ENCODE measurements at places on chromosomes 3 and 15.

DNA sequence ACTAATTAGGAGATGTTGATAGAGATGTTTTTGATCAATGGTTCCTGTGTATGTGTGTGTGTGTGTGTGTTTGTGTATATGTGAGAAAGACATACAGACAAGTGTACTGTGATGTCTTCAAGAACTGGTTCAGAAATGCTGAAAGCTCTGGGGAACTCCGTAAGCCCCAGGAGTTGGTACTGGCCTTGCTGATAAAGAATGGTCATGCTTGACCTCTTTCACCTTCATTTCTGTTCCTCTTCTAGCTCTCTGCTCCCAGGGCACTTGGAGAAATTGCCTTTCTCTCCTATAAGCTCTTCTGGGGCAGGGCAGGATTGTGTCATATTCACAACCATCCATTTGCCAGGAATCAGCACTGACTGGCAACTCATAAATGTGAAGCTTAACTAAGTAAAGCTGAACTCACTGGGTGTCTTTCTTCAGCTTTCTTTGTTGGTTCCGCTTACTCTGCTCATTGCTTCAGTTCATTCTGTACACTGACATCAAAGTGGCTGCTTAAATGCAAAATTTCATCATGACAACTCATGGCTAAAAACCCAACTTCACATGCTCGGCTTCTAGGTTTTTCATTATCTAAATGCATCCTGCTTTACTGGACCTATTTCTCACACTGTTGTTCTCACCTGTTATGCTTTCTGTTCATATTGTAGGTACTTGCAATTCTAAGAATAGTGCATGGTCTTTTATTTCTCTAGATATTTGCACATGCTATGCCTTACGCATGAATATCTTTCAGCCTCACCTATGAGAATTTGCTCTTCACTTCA lies 162.1 kb upstream of the LYSMD4 start:
- DNase-seq = no peak

GRCh38 chr3:4528819-4529600 lies 35.9 kb downstream of the ITPR1 start:
- DNase-seq = no peak

DNA sequence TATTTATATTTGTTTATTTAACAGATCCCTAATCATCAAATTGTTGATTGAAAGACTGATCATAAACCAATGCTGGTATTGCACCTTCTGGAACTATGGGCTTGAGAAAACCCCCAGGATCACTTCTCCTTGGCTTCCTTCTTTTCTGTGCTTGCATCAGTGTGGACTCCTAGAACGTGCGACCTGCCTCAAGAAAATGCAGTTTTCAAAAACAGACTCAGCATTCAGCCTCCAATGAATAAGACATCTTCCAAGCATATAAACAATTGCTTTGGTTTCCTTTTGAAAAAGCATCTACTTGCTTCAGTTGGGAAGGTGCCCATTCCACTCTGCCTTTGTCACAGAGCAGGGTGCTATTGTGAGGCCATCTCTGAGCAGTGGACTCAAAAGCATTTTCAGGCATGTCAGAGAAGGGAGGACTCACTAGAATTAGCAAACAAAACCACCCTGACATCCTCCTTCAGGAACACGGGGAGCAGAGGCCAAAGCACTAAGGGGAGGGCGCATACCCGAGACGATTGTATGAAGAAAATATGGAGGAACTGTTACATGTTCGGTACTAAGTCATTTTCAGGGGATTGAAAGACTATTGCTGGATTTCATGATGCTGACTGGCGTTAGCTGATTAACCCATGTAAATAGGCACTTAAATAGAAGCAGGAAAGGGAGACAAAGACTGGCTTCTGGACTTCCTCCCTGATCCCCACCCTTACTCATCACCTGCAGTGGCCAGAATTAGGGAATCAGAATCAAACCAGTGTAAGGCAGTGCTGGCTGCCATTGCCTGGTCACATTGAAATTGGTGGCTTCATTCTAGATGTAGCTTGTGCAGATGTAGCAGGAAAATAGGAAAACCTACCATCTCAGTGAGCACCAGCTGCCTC lies 14.7 kb downstream of the THBS1 start:
- DNase-seq = no peak

- no peak for DNase-seq
Observed at GRCh38 chr3:72227486-72228070, 442.6 kb upstream of the PROK2 start.

DNA sequence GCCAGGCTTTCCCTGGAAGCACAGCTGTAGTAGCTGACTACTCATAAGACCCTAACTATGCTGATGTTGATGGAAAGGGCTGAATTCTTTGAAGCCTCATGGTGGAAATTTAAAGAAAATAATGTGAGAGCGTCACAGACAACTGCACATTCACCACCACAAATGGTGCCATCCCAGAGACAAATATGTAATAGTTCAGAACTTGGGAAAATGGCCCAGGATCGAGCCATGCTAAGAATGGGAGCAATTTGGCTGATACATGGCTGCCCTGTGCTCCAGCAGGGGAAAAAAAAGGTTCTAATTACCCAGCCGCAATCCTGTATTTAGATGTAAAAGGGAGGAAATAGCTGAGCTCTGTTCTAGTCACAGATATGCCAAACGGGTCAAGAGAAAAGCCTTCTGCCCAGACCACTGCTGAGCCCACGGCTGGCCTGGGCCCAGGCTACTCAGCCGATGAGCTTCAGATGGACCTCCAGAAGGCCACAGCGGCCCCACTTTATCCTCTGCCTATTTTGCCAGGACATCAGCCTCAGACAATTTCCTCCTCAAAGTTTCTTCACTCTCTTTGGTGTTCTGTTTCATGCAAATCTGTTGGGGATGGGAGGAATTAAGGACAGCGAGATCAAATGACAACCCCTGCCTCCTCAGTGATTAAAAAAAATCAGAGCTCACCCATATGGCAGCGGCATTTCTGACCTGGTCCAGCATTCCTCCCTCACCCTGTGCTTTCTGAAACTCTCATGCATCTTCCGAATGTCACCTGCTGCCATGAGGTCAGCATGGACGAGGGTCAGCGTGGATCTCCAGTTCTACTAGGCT lies 54.5 kb upstream of the MEX3B start:
- no peak for DNase-seq

- DNase-seq = no peak
Observed at GRCh38 chr15:65198571-65198970, 12.7 kb downstream of the CILP start.

DNA sequence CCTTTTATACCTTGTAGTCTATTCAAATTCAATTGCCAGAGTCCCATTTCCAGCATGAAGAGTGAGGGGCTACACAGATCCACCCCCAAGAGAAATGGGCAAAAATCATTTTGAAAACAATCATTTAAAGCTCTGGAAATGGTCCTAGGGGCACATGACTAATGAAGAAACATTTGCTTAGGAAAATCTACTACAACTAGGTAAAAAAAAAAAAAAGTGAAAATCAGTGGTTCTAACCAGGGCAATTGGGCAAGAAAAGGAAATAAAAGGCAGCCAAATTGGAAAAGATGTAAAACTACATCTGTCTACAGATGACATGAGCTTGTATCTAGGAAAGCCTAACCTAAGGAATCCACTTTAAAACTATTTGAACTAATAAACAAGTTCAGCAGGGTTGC lies 9.4 kb downstream of the IMPG2 start:
- no peak for DNase-seq

- peak; percentile 4 for DNase-seq
Observed at GRCh38 chr3:196590279-196590678, 21.8 kb downstream of the FBXO45 start.

DNA sequence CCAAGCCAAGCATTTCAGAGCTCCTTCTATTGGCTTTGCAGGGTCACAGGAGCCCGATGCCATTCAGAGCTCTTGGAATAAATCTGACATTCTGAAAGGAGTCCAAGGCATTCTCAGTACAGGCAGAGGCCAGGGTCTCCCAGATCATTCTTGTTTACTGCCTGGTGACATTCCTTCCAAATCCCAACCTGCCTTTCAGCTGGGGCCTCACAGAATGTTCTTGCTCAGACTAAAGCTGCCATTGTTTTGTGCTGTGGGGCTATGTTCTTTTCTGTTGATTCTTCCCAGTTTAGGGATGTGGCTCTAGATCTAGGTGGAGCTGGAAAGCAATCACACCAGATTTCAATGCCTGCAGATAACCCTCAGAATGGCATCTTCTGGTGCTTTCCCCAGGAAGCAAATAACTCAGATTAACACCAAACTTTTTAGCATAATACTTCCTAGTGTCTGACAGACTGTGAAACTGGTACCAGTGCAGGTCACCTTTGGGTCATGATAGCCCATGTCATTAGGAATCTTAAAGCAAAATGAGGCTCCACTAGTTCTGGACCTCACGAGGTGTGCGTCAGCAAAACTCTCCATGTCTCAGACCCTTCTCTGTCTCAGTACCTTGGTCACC lies 166.9 kb downstream of the CHST2 start:
- DNase-seq = no peak

GRCh38 chr15:75436881-75437280 lies 14.6 kb downstream of the SIN3A start:
- no peak for DNase-seq

DNA sequence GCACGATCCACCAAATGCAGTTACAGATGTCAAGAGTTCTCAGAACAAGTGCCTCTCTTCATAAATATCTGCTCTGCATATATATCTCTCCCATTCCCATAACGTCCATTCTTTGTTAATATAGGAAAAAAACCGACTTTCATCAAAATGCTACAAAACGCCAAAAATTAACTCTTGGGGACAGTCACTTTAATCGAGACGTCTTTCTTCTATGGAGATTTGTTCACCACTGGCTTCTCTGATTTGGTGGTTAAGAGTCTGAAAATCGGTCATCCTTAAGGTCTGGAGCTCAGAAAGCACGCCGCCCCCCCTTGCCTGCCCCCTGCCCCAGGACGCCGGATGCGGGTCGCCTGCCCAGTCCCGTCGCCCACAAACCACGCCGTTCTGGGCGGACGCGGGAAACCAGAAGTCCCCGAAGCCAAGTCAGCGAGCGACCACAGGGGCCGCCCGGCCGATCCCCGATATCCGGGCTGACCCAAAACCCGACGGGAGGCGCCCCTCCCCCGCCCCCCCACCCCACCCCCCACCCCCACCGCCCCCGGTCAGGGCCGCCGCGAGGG lies 252.7 kb downstream of the TJP1 start:
- no peak for DNase-seq

DNA sequence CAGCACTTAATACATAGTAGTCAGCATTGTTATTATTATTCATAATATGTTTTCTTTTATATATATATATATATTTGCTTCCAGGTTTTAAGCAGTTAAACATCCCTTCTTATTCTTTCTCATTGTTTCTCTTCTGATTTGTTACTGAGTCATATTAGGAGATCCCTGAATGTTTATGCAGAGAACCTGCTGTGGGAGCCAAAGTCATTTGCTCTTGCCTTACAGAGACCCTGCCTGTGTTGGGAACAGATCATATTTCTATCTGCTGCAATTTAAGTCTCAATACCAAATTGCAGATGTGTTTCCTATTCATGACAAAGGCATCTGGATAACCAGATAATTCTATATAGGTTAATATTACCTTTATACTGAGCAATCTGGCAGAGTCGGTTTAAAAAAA lies 323.0 kb upstream of the UMPS start:
- no peak for DNase-seq

All from NCI-H1694 (cell line).